ENCODE measurements at places on chromosomes 4 and X. TPM values are rescaled to one million over a fixed set of nuclear protein-coding genes. Genes with fewer than 3 reads are reported as not detected.

DNA sequence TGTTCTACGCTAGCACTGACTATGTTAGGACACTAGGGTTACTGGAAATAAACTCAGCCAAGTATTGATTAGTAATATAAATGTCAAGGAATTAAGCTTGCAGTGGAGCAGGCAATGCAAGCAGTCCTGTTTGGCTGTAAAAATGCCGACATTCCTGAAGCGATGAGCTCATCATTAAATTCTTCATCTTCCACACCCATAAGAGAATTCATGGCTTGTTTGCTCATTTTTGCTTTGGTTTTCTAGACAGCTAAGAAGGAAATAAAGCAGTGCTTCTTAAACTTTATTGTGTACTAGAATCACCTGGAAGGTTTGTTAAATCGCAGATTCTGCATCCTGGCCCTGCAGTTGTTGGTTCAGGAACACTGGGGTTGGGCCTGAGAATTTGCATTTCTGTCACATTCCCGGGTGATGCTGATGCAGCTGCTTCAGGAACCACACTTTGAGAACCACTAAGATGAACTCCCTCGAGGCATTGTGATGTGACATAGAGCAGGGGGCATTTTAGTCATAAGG is 17.8 kb downstream of the ANXA3 start:
- peak; percentile 47 for DNase-seq

GRCh38 chr4:26052663-26053541 is 138.9 kb downstream of the SMIM20 start:
- DNase-seq: no peak

DNAAF6 gene
- total RNA-seq: not detected

DNA sequence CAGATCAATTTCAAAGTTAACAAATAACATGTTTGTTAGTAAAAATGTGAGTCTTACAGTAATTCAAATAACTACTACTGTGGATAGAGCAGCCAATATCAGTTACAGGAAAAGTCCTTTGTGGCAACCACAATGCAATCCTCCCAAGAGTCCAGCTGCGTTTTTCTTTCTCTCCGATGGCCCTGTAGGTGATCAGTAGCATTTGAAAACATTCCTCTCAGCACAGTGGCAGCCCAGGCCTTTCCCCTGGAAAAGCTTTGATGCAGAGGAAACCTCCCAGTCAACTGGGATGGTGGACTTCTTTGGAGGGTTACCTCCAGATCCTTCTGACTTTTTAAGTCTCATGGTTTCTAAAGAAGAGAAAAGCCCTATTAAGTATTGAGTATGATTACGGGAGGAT is 18.0 kb upstream of the PDZD4 start:
- DNase-seq: no peak

MAGEA9B gene
- total RNA-seq: 0.08 TPM

DNA sequence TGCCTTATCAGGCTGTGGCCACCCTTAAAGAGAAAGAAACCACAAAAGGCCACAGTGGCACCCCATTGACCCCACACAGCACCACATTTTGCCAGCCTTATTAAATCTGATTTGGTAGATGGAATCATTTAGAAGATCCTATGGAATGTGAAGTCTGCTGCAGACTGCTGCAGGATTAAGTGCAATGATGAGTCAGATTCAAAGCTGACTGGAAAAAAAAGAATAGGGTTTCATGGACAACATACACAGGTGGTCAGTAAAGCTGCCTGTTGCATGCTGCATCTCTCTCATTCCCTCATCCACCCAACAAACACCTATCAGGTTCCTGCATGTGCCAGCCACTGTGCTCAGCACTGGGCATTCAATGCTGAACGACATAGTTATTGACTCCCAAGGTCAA is 56.6 kb downstream of the CHST7 start:
- DNase-seq: no peak

DNA sequence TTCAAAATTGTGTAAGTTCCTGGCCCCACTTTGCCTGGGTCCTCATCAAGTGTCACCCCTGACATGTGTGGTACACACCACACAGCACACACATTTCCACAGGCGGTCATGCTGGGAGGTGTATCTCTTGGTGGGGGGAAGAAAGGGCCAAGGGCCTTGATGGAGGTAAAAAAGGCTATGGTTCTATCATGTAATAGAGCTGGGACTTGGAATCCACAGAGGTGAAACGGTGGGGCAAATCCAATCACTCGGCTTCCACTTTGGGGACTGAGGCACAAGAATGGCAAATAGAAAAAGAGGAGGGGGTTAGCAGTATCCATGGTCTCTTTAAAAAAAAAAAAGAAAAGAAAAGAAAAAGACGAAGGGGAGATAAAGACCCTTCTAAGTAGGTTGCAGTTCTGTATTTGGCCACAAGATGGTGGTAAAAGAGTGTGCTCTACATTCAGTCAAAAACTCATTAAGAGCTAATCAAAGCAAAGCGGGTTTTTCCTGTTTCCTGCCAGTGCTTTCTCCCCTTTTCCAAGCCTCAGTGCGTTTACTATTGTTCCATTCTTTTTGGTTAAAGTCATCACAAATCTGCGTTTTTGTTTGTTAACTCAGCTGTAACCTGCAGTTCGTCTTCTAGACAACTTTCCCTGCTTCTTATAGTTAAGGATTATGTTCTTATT is 37.0 kb upstream of the ATP6AP2 start:
- no peak for DNase-seq

CXCL8 gene
- 26.7 TPM for total RNA-seq

COL4A5 gene
- 39.4 TPM for total RNA-seq

- DNase-seq: no peak
These were observed 240.2 kb upstream of the F9 start for GRCh38 chrX:139290310-139290709.

MAB21L2 gene
- total RNA-seq: 52.5 TPM

ESX1 gene
- total RNA-seq: 0.39 TPM

ARHGEF6 gene
- 8.0 TPM for total RNA-seq

WNK3 gene
- total RNA-seq: 0.58 TPM

- no peak for DNase-seq
These were observed 87.4 kb downstream of the CCDC160 start for GRCh38 chrX:134324359-134324758.

DNA sequence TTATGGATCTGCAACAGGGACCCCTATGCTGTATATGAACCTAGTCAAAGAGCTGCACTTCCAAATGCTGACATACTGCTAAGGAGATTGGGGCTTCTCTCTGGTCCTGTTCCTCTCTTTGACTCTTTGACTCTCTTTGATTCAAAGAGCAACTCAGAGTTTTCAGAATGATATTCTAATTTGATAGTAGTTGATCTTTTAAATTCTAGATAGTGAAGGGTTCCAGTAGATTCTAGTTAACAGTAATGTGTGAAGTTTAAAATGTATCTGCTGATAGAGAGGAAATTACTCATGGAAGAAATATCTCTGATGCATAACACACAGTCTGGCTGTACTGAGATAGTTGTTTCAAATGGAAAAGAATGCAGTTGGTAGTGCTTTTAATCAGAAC is 239.1 kb downstream of the RASL11B start:
- DNase-seq: no peak

TXK gene
- total RNA-seq: 0.06 TPM

MAGEA3 gene
- 18.1 TPM for total RNA-seq

- DNase-seq: no peak
These were observed 9.4 kb upstream of the ADD1 start for GRCh38 chr4:2834001-2834921.

TIGD4 gene
- total RNA-seq: 0.16 TPM

C4orf51 gene
- not detected for total RNA-seq

DNA sequence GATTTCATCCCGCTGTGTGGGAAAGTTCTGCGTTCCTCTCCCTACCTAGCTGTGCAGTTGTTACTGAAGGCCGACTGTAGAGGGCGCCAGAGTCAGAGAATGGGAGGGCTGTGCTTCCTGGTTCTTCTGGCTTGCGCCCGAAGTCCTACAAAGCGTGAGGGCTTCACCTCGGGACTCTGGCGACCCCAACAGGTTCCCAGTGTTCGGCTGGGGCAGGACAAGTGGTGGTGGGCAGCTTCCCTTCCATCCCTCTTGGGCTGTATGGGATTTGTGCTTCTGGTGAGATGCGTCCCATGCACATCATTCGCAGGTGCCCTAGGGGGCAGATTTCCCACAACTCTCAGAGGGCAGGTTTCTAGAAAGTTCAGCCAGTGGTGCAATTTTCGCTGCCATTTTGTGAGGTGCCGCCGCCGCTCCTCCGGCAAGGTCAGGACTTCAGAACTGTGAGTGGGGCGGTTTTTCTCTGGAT is 27.3 kb downstream of the CT45A1 start:
- DNase-seq: peak; percentile 47

FGB gene
- 1.2 TPM for total RNA-seq

- DNase-seq: no peak
These were observed 26.6 kb upstream of the CD99 start for GRCh38 chrX:2664502-2664901.

PRDM8 gene
- total RNA-seq: 0.12 TPM

- no peak for DNase-seq
These were observed 7.7 kb downstream of the OCIAD2 start for GRCh38 chr4:48898733-48899431.

GRCh38 chr4:183878251-183878970 is 26.7 kb upstream of the STOX2 start:
- DNase-seq: no peak

TEC gene
- total RNA-seq: not detected

DNA sequence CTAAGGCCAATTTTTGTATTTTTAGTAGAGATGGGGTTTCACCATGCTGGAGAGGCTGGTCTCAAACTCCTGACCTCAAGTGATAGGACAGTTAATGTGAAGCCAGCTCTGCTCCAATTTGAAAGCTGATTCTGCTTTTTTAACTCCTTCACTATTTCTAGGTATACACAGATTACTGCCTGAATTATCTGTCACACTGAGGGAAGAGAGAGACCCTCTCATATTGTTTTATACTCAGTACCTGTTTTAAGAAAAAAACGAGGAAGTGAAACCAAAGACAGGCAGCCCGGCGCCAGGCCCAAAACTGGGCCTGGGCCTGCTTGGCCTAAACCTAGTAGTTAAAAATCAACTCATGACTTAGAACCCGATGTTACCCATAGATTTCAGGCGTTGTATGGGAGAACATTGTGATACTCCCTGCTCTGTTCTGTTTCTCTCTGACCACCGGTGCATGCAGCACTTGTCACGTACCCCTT is 1601.5 kb upstream of the PCDH10 start:
- DNase-seq: no peak

SMIM31 gene
- total RNA-seq: 0.04 TPM

MAGEA8 gene
- total RNA-seq: not detected

DNA sequence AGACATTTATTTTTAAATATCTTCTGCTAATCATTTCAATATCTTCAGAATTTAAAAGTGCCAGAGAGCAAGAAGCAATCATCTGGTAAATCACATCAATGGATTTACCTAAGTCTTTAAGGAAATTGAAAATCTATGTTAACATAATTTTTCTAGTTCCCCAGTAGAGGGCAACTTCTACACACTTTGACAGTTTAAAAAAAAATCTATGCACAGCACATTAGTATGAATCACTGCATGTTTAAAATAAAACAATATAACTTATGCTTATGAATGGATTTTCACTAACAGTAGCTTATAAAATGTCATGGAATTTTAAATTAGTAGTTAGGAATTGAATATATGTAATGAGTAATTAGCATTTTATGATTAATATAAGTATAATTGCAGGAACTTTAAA is 126.5 kb downstream of the REELD1 start:
- DNase-seq: peak; percentile 33

- DNase-seq: peak; percentile 68
These were observed 46.5 kb downstream of the RFC1 start for GRCh38 chr4:39319676-39320075.

- no peak for DNase-seq
These were observed 208.6 kb upstream of the SLC7A11 start for GRCh38 chr4:138450546-138451275.

DNA sequence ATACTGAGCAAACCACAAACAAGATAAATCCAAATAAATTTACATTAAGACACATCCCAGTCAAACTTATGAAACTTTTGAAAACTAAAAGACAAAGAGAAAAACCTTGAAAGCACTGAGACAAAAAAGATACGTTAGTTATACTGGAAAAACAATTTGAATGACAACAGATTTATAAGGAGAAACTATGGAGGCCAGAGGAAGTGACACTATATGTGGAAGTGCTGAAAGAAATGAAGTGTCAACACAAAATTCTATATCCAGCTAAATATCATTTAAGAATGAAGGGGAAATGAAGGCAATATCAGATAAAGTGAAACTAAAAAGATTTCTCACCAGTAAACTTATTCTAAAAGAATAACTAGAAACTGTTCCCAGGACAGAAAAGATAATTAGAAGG is 283.7 kb downstream of the RAPGEF2 start:
- no peak for DNase-seq
